Psoas muscle (tissue), 8 donors: ENCODE measurements at places on chromosomes 16 and 17. TPM values are rescaled to one million over a fixed set of nuclear protein-coding genes. Genes with fewer than 3 reads are reported as not detected.

CIBAR2 gene
- not detected for total RNA-seq

DNA sequence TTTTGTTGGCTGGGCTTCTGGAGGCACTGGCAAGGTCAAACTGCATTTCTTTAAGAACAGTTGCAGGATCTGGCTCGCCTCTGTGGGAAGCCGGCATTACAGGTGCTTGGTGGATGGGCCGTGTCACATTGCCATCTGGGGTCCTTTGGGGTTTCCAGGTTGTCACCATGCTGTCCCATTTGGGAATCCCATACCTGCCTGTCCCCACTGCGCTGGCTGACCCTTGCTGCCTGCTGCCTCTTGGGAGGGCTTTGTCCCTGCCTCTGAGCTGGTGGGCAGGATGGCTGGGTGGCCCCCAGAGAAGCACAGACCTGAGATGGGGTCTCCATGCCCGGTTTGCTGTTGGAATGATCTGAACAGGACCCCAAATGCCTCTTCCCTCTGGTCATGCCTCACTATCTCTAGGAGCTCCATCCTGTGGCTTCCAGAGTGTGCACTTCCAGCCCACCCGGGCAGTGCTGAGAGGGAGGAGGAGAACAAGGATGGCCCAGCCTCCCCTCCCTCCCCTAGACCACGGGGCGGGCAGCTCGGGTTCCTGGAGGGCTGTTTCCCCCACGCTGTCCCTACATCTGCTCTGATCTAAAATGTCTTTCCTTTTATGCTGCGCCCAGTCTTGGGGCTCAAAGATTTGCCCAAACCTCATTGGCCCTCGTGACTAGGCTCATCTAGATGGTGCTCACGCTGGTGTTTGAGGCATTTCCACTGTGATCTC, 28.0 kb downstream of the OR1D5 start:
- H3K27me3 ChIP-seq: no peaks in the 10 kb centered on the region
- no peak overlapping the region for H3K4me3 ChIP-seq
- no peaks in the 10 kb centered on the region for H3K36me3 ChIP-seq
- DNase-seq: no peak
- no peaks in the 10 kb centered on the region for H3K4me1 ChIP-seq

DNA sequence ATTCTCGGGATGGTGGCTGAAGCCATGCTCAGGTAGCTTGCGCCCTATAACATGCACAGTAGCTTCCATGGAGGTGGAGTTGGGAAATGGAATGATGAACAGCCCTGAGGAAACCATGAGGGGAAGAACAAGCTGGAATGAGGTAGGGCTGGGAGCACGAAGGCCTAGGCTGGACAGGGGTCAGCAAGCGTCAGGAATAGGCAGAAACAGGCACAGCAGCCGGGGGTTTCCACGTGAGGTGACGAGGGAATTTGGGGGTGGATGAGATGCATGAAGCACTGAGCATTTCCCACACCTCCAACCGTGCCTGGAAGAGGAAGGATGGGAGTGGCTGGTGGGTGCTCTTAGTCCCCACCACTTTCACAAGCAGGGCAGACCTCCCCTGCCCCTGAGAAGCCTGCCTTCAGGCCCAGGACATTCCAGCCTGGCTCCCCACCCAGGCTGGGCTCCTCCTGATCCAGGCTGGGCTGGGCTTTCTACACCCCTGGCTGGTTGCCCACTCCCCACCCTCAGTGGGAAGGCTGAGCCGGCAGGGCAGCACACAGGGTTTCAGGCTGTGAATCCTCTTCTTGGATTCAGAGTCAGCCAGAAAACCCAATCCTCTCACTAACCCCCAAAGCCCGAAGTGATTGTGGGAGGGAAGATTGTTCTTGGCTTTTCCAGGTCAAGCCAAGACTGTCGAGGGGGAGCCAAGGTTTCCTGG, 21.9 kb downstream of the PLEKHG4 start:
- DNase-seq: peak; percentile 68
- H3K4me1 ChIP-seq: no peaks in the 10 kb centered on the region
- H3K27ac ChIP-seq: no peak overlapping the region
- H3K27me3 ChIP-seq: no peaks in the 10 kb centered on the region
- no peaks in the 10 kb centered on the region for H3K36me3 ChIP-seq
- no peak overlapping the region for H3K4me3 ChIP-seq

GRCh38 chr17:13460261-13461000, 141.3 kb downstream of the HS3ST3A1 start:
- no peaks in the 10 kb centered on the region for H3K4me1 ChIP-seq
- H3K36me3 ChIP-seq: no peaks in the 10 kb centered on the region
- no peak for DNase-seq
- H3K4me3 ChIP-seq: no peak overlapping the region
- H3K27me3 ChIP-seq: no peaks in the 10 kb centered on the region
- no peak overlapping the region for H3K27ac ChIP-seq

- no peaks in the 10 kb centered on the region for H3K27me3 ChIP-seq
- H3K36me3 ChIP-seq: no peaks in the 10 kb centered on the region
- H3K4me3 ChIP-seq: no peak overlapping the region
- no peaks in the 10 kb centered on the region for H3K4me1 ChIP-seq
Observed at GRCh38 chr17:4913994-4914393, 11.1 kb upstream of the CHRNE start.

DNA sequence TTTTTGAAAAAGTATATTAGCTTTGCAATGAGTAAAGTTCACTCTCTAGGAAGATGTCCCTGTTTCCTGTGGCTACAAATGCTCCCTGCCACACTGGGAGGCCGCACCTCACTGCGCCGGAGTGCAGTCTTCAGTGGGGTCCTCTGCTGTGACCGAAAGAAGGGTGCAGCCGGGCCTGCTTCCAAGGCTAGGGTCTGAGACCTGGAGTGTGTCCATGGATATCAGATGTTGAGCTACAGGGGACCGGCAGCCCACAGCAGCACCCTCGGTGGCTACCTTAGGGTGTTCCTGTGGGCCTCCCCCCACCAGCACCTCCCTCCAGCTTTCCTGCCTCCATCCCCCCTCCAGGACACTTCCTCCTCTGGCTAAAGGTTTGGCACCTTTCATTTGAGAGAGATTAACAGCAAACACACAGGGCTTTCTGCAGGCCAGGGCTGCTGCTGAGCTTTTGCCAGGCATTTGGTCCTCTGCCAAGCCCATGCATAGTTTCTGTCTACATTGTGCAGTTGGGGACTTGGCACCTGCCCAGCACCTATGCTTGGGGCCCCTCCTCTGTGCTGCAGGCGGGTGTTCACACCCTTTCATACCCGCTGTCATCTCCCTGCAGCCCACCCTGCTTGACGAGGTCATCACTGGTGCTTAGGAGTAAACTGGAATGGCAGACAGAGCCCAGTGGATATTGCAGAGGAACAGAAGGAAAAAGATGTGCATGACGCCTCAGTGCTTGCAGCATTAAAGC, 33.8 kb upstream of the CRISPLD2 start:
- H3K36me3 ChIP-seq: no peaks in the 10 kb centered on the region
- no peak overlapping the region for H3K4me3 ChIP-seq
- no peak overlapping the region for H3K27ac ChIP-seq

DNA sequence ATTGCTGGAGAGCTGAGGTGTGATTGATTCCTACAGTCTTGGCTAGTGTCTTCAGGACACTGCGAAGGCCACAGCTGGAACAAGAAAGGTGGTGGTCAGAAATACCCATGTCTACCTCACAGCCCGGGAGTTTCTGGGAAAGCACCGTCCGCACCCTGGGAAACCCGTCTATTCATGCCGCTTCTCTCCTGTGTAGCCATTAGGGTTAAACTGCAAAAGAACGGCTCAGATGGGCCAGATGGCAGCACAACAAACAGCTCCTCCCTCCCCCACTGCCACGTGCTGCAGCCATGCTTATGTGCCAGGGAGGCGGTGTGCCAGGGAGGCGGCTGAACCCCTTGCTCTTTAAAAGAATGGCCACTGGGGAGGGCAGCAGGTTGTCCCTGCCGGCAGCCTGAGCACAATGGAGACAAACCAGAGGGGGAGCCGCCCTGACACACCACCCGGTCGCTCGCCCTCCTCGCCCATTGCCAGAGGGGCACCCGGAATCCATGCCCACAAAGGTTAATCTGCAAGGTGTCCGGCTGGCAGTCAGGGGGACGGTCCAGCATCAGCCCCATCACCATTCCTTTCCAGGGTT, 65.2 kb downstream of the CYTH1 start:
- H3K27me3 ChIP-seq: no peaks in the 10 kb centered on the region
- peak; percentile 92 for DNase-seq
- no peaks in the 10 kb centered on the region for H3K36me3 ChIP-seq
- H3K27ac ChIP-seq: peak overlapping the region; percentile 78
- H3K4me1 ChIP-seq: peaks cover 56% of the 10 kb centered on the region

DNA sequence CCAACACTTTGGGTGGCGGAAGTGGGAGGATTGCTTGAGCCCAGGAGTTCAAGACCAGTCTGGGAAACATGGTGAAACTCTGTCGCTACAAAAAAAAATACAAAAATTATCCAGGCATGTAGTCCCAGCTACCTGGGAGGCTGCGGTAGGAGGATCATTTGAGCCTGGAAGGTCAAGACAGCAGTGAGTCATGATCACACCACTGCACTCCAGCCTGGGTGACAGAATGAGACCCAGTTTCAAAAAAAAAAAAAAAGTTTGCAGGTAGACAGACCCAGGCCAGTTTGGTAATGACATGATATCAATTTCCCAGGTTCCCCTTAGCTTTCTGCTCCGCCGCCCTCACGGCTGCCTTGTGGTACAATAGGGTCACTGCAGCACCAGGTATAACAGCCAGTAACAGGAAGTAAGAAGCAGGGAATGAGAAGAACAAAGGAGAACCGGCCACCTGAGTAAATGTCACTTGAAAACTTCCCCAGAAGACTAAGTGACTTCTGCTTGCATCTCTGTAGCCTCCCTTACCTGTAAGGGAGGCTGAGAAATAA, 201.2 kb upstream of the HSBP1 start:
- H3K4me1 ChIP-seq: no peaks in the 10 kb centered on the region
- no peak overlapping the region for H3K4me3 ChIP-seq
- no peak for DNase-seq
- H3K27me3 ChIP-seq: no peaks in the 10 kb centered on the region
- H3K27ac ChIP-seq: no peak overlapping the region

DNA sequence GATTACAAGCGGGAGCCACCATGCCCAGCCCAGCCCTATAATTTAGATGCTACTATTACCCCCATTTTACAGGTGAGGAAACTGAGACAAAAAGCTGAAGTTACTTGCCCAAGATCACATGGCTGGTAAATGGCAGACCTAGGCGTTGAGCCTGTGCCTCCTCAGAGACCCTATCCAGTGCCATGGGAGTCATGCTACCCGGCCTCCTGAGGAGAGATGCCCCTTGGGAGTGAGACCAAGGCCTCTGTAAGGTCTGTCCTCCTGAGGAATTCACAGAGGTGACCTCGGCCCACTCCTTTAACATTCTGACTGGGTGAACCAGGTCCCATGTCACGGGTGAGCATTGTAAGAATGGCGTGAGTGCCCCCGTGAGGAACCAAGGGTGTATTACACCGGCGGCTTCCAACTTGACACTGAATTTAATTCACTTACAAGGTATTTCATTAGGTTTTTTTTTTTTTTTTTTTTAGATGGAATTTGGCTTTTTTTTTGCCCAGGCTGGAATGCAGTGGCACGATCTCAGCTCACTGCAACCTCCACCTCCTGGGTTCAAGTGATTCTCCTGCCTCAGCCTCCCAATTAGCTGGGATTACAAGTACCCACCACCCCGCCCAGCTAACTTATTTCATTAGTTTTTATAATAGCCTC, 95.7 kb downstream of the ABCC6 start:
- DNase-seq: peak; percentile 59
- H3K36me3 ChIP-seq: peaks cover 79% of the 10 kb centered on the region
- H3K27me3 ChIP-seq: no peaks in the 10 kb centered on the region
- H3K4me1 ChIP-seq: no peaks in the 10 kb centered on the region
